ENCODE measurements at places on chromosomes 12 and 14. TPM values are rescaled to one million over a fixed set of nuclear protein-coding genes. Genes with fewer than 3 reads are reported as not detected.

DNA sequence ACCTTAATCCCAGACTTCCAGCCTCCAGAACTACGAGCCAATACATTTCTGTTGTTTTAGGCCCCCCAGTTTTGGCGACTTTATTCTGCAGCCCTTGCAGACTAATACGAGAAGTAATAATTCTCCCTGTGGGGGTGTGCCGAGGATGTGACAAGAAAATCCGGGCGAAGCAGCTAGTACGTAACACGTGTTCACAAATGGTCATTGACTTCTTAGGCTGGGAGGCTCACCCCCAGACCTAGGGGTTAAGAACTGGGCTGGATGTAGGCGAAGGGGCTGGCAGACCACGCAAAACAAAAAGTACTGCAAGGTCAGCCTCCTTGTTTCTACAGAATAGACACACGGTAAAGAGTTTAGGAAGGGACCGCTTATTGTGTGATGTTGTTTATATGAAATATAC is 69.8 kb upstream of the ESRRB start:
- DNase-seq: no peak

GRCh38 chr12:123950476-123951349 is 21.9 kb downstream of the CCDC92 start:
- no peak for DNase-seq

DNA sequence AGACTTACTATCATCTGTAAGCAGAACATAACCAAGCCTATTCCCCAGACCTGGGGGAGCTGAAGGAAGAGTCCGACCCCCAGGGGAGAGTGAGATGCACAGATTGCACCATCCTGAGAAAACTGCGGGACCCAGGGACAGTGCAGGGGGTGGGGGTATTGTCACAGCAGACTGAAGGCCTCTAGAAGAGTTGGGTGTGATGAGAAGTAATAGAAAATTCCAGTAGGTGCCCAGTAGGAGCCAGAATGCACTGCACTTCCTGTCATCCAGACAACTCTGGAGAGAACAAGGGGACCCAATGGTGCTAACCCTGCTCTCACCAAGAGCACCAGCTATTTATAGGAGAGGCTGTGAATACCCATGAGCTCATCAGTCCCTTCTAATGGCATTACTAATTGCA is 190.1 kb downstream of the BCL11B start:
- no peak for DNase-seq

The P2RX2 gene
- not detected for polyA plus RNA-seq

GRCh38 chr12:121731473-121731872 is 18.9 kb downstream of the TMEM120B start:
- DNase-seq: no peak

DNA sequence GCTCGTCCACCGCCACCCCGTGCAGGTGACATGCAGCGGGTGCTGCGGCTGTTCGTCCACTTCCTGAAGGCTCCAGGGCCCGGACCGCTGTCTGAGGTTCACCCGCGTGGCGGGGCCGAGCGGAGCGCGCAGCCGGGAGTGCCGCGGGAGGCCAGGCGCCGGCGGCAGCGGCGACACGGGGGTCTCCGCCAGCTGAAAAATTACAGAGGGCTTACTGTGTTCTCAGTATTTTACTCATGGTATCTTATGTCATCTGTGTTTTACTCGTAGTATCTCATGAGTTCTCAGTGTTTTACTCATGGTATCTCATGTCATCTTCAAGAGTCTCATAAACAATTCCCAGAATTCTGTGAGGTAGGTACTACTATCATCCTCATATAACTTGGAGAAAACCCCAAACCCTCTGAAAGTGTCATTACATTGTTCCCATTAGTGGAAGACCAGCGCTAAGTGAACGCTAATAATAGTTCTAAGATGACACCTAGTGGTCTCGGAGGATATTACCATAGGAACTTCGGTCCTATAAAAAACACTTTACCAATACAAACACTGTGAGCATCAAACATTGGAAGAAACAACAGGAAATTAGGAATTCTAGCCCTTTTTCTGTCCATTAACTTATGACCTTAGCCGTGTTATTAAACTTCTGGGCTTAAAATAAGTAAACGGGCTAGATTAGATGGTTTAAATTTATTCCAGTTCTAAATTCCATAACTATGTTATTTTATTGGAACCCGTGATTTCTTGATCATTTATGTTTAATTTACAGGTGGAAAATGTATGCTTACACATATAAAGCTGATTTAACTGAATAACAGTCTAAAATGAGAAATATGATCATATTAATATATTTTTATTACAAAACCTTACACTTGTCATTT is 32.4 kb downstream of the AK7 start:
- peak; percentile 31 for DNase-seq

GRCh38 chr12:109720152-109720856 is 6.7 kb downstream of the FAM222A start:
- DNase-seq: peak; percentile 48

DNA sequence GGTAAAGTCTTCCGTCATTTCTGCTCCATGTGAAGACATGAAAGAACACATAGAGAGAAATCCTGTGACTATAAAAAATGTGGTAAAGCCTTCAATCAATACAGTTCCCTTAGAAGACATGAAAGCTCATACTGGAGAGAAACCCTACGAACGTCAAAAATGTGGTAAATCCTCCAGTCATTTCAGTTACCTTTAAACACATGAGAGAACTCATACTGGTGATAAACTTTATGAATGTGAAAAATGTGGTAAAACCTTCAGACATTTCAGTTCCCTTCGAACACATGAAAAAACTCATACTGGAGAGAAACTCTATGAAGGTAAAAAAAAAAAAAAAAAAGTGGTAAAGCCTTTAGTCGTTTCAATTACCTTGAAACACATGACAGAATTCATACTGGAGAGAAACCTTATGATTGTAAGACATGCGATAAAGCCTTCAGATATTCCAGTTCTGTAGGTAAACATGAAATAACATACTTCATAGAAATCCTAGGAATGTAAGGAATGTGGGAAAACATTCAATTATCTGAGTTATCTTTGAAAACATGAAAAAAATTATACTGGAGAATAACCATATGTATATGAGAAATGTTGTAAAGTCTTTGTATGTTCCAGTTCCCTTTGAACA is 60.4 kb downstream of the MAP4K5 start:
- DNase-seq: no peak

DNA sequence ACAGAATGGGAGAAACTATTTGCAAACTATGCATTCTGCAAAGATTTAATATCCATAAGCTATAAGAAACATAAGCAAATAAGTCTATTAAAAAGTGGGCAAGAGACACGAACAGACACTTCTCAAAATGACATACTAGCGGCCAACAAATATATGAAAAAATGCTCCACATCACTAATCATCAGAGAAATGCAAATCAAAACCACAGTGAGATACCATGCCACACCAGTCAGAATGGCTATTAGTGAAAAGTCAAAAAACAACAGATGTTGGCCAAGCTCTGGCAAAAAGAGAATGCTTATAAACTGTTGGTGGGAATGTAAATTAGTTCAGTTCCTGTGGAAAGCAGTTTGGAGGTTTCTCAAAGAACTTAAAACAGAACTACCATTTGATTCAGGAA is 121.3 kb downstream of the KCNMB4 start:
- no peak for DNase-seq

The GUCY2C gene
- polyA plus RNA-seq: not detected

- no peak for DNase-seq
Observed at GRCh38 chr14:103625356-103626095, 3.5 kb upstream of the KLC1 start.

All from heart right ventricle (tissue), 16 donors.